ENCODE measurements at places on chromosomes 11 and 22. TPM values are rescaled to one million over a fixed set of nuclear protein-coding genes. Genes with fewer than 3 reads are reported as not detected.

Gene SLC35F2
- 13.5 TPM for polyA plus RNA-seq

Gene MRGPRX3
- polyA plus RNA-seq, result not detected

Gene IGF2
- 861 TPM for polyA plus RNA-seq

Gene FAM227A
- polyA plus RNA-seq, result 12.6 TPM

Gene WNT7B
- 15.9 TPM for polyA plus RNA-seq

Gene PTPRJ
- 23.6 TPM for polyA plus RNA-seq

Data from left renal cortex interstitium (tissue), 4 donors.